Activated T-cell treated with anti-CD3 and anti-CD28 coated beads, Interleukin-2, amount 50 U/mL, for 48 hours (primary cell): ENCODE measurements at places on chromosomes 6 and 20.

DNA sequence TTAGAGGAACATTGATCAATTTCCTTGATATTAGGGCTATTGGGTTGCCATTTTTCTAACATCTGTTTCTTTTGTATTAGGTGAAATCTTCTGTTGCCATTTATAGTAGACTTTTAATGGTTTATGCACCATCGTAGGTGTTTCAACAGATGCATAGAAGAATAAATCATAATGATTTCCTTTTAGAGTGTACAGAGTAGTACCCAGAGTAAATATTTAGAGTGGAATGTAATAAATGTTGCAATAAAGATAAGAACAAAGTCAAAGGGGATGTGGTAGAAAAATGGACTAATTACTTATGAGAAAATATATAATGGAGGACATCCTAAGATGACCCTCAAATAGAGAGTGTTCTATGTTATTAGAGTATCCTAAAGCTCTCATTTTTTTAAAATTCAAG lies 643.0 kb upstream of the CITED2 start:
- no peak for DNase-seq

DNA sequence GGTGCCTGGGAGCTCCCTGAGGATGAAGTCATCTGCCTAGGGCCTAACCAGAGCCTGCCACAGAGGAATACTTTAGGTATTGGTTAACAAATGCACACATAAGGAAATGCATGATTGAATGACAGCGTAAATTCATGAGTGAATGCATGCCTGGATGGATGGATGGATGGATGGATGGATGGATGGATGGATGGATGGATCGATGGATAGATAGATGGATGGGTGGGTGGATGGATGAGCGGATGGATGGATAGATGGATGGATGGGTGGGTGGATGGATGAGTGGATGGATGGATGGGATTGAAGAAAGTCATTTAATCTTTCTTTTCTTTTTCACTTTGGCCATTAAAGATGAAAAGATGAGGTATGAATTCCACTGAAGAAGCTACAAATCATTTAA lies 111.9 kb upstream of the SIRPG start:
- no peak for DNase-seq

DNA sequence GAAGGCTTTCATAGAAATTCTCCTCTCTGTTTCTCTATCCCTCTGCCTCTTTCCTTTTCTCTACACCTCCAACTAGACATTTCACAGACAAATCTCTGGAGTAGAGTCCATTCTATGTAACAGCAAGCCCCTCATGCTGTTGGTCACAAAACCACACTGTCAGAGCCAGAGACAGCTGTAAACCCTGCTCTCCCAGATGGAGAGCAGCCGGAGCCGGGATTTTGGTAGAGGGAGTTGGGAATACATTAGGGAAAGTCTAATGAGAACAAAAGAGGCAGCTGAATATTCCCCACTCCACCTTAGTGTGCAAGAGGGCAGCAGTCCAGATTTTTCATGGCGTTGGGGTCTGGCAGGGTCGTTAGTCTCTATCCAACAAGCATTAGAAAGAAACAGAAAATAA lies 68.3 kb upstream of the EDN1 start:
- no peak for DNase-seq

DNA sequence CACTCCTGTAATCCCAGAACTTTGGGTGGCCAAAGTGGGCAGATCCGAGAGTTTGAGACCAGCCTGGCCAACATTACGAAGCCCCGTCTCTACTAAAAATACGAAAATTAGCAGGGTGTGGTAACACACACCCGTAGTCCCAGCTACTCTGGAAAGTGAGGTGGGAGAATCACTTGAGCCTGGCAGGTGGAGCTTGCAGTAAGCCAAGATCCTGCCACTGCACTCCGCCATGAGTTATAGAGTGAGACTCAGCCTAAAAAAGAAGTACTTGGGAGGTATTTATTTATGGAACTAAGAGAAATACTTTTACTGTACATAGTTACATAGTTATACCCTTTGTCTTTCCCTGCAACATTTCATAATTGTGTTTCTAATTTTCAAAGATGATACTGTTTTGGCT lies 67.8 kb downstream of the SMAP1 start:
- DNase-seq: no peak

GRCh38 chr6:11712760-11713159 lies 65.8 kb downstream of the ADTRP start:
- peak; percentile 71 for DNase-seq

DNA sequence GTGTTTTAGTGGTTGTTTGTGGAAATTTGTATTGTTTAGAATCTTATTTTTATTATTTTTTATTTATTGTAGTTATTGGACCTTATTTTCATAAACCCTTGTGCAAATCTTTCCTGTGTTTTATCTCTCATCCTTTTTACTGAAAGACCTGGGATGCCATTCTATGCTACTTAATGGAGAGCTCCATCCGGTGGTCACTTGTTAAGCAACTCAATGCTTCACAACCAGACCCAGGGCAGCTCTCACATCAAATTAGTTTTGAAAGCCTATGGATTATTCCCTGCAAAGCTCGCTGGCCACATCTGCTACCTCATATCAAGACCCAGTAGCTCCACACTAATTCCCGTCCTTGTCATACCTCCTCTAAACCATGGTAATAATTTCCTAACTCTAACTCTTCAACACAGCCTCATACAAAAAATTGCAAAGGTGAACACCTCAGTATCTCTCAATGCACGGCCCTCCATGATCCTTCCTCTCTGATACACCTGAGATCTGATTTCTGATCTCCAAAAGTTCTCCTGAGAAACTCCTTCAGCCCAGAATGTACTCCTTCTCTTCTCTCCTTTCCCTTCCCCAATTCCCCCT lies 296.6 kb upstream of the MANEA start:
- DNase-seq: no peak

DNA sequence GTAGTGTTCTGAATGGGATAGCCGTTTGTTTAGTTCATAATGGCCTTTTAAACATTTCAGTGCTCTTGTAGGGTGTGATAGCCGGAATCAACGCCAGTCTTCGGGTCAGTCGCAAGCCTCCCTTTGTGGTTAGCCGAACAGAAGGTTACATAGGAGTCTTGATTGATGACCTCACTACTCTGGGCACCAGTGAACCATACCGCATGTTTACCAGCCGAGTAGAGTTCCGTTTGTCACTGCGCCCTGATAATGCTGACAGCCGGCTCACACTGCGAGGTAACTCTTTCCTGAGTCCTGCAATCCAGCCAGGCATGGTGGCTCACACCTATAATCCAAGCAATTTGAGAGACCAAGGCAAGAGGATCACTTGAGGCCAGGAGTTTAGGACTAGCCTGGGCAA lies 20.4 kb downstream of the MTO1 start:
- no peak for DNase-seq

DNA sequence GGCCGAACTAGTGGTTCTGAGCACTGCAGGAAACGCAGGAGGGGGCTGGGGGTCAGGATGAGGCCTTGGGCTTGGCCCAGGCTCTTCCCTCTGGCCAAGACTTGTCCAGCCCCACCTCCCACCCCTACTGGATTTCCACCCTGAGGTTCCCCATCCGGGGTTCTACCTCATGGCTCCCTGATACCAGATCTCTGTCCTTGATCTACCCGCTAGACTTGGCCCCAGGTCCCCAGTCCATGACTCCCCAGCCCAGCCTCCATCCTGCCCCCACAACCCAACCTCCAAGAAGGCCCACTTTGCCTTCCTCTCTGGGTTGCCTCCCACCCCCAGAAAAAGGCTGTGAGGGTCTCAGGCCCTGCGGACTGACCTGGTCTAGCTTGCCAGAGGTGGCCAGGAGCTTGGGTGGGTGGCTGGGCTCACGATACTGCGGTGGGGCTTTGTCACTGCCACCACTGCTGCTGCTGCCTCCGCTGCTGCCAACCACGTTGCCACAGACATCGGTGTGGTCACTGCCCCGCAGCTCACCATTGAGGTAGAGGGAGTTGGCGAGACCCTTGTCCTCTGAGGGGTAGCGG lies 6.8 kb upstream of the FASTKD5 start:
- DNase-seq: no peak

GRCh38 chr6:150934380-150934779 lies 68.9 kb downstream of the MTHFD1L start:
- no peak for DNase-seq

DNA sequence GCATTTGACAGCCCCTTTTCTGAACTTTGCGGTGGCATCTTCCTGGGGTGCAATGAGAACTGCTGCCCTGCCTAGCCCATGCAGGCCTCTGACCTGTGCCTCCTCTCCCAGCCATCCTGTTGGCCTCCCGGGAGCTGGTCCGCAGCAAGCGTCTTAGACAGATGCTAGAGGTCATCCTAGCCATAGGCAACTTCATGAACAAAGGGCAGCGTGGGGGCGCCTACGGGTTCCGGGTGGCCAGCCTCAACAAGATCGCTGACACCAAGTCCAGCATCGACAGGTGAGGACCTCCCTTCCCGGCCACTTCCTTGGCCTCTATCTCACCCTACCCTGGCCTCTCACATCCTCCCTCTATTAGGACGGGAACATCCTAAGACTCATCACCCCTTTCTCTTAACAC lies 37.6 kb downstream of the MOCS1 start:
- no peak for DNase-seq

GRCh38 chr6:105137388-105137787 lies 42.4 kb downstream of the POPDC3 start:
- DNase-seq: no peak

DNA sequence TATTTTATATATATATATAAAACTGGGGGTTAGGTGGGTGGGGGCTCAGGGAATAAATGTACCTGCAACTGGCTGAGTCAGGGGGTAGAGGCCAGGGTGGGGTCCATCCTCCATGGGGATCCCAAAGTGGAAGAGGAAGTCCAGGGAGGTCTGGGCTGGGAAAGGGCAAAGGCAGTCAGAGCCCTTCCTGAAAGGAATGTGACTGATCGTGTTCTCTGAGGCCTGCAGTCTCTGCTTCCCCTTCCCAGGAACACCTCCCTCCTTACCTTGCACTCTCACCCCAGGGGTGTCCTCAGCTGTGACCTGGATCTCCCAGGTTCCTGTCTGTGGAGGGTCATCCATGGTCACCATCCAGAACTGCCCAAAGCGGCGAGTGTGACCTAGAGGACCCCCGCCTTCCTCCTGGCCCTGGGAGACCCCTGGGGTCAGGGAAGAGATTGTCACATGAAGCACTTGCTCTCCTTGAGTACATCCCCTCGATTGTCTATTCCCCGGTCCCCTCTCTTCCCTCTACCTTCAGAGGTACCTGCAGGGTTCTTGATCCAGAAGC lies 4.7 kb downstream of the SAPCD1 start:
- DNase-seq: no peak

DNA sequence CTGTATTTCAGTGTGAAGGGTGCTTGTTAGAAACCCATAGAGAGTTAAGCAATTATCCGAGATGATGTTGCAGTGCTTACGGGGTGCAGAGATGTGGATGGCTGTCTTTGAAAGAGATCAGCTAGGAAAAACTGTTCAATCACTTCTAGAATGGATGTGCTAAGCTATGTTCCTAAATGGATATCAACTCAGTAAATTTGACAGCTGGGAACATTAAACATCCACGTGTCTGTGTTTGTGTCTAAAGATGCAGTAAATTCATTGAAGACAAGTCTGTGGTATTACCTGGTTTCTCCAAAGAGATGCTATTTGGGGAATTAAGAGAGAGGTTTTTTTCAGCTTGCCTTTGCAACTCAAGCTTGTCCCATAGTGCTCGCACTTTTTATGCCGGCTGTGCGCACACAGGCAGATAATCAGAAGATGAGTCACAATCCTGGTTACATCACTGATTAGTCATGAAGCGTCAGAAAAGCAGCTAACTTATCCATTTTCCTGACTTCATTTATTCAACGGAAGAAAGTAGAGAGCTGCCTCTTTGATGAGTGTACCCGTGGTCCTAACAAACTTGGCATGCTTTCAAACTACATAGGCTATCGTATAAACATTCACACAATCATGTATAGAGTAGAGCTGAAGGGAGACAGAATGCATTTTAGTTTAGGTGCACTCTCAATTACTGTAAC lies 691.7 kb upstream of the SLC35B3 start:
- DNase-seq: no peak

DNA sequence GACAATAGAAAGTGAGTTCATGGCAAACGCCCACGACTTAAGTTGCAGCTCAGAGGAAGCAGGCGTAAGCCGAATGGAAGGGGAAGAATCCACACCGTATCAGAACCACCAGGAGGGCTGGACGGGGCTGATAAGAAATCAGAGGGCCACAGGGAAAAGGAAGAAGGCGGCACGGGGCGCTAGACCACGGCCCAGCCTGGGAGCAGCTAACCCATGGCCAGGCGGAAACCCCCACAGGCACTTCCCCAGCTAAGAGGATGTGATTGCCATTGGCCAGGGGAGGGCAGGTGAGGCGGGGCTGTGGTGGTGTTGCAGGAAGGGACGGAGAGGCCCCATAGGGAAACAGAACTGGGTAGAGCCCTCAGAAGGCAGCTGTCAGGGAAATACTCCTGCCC lies 174.0 kb upstream of the AFDN start:
- no peak for DNase-seq

- peak; percentile 54 for DNase-seq
Observed at GRCh38 chr20:2800521-2801285, at the start of gene CPXM1. Gene CPXM1, minus strand, starts transcription at chr20:2800627. Its CDS starts 55 bp downstream, at chr20:2800572.

GRCh38 chr6:167336844-167337630 lies 12.2 kb downstream of the TTLL2 start:
- DNase-seq: no peak
